Panc1 (cell line): ENCODE measurements at places on chromosomes 1 and 21.

GRCh38 chr1:45654540-45655280 lies 30.9 kb upstream of the CCDC17 start:
- H3K36me3 ChIP-seq = peaks cover 55% of the 10 kb centered on the region
- no peak overlapping the region for H3K27ac ChIP-seq
- DNase-seq = no peak
- no peaks in the 10 kb centered on the region for H3K27me3 ChIP-seq
- no peaks in the 10 kb centered on the region for H3K4me1 ChIP-seq

DNA sequence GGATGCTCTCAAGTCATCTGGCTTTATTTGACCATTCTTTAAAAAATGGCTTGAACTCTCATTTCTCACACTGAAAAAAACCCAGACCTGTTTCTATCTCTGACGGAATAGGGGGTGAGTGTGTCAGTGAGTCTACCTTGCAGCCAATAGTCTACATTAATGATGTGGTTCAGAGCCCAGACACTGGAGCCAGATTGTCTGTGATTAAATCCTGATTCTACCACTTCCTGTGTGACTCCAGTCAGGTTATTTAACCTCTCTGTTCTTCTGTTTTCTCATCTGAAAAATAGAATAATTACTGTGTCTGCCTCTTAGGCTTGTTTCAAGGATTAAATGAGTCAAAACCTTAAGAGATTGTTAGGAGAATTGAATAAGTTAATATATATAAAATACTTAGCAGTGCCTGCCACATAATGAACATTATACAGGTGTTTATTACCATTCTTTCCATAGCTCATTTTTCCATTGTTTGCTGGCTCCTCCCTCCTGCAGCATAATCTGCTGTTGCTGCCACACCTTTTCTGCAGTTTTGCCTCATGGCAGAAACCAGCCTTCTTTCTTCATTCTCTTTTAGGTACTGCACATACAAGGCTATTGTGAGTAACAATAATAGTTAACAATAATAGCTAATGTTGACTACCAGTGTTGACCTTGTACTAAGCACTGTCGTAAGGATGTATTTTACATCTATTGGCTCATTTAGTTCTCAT lies 157.6 kb upstream of the IVNS1ABP start:
- no peak overlapping the region for H3K4me3 ChIP-seq
- H3K27ac ChIP-seq = no peak overlapping the region

- DNase-seq = no peak
- H3K27me3 ChIP-seq = no peaks in the 10 kb centered on the region
- H3K4me1 ChIP-seq = no peaks in the 10 kb centered on the region
- H3K4me3 ChIP-seq = no peak overlapping the region
- no peaks in the 10 kb centered on the region for H3K36me3 ChIP-seq
- H3K27ac ChIP-seq = no peak overlapping the region
These were observed 56.7 kb upstream of the B3GALT5 start for GRCh38 chr21:39555911-39556590.

GRCh38 chr1:12458571-12458970 lies 159.4 kb downstream of the DHRS3 start:
- H3K4me3 ChIP-seq = no peak overlapping the region
- peak overlapping the region; percentile 32; the same call in 1 of the 2 replicates for H3K27ac ChIP-seq
- no peak for DNase-seq
- H3K36me3 ChIP-seq = no peaks in the 10 kb centered on the region
- H3K4me1 ChIP-seq = peaks cover 27% of the 10 kb centered on the region
